PC-3 (cell line): ENCODE measurements at places on chromosomes 6 and 20. TPM values are rescaled to one million over a fixed set of nuclear protein-coding genes. Genes with fewer than 3 reads are reported as not detected.

DNA sequence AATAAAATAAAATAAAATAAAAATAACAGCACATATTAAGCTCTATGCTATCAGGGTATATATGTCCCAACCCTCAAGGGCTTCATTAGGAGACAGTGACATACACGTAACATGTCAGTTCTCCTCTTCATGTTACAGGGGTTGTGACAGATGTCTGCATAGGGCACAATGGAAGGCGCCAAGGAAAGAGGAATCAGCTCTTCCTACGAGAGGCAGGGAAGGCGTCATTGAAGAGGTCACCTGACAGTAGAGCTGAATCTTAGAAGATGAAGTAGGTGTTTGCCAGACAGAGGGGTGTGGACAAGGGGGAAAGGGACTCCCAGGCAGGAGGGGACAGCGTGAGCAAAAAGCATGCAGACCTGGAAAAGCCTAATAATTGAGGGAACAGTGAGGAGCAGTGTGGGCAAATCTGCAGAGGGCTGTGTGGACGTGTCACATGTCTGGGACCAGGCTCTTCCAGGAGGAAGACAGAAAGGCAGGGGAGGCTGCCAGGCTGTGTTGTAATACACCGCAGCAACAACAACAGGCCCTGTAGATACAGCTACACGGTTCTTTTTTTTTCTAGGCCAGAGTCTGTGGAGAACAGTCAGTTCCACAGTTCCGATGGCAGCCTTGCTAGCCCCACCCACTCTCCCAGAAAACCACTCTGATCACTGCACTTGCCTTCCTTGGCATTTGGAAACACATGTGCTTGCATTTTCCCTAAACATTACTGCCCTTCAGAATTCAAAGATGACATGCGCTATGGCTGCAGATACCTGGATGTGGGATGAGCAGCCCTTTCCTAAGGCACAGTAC lies 2.5 kb upstream of the FKBP5 start:
- DNase-seq: no peak

DNA sequence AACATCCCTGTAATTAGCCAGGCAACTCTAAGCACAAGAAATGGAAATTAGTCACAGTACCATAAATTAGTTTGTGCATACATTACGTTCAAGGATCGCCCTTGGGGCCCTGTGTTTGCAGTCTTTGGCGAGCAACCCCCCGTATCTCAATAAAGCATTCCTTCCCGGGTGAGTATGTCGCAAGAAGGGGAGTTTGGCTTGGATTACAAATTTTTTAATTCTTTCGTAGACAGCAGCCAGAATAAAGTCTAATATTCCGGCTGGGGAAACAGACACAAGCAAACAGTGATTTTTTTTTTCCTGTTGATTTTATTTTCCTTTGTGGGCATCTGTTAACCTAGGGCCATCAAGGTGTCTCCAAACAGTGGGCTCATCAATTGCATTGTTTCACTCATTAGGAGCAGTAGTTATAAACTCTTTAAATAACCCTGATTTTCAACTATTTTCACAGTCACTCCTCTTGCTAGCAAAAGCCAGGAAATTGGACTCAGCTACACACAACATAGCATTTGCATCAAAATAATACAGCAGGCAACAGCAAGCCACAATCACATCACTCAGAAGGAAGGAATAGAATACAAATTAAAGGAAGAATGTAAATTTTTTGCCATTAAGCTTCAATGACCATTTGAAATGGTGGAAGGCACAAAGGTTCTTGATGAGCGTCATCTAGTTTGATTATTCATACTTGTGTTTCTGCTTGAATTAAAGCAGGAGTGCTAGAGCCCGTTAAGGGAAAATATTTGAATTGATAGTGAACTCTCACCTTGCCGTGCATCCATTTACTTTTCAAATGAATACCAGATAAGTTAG lies 85.3 kb downstream of the LINC00237 start:
- DNase-seq: no peak

SIGLEC1 gene
- total RNA-seq: not detected in 2 replicates

GRCh38 chr20:6467562-6467961 lies 299.9 kb upstream of the BMP2 start:
- DNase-seq: no peak

DNA sequence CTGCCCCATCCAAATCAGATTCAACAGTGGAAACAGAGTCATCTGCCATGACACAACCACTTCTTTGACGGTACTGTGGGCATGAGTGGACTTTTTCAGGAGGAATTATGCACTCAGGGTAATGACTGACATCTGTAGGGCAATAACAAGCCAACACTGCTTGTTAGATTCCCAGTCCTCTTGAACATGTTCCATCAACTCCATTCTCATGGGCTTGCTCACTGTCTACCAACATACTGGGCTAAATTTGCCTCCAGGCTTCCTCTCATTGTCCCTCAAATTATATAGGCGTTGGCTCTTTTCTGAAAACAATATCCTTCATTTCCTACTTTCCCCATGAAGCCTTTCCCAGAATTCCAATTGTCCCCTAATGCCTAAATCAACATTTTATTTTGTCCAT lies 43.1 kb downstream of the ANKEF1 start:
- DNase-seq: no peak

DEF6 gene
- total RNA-seq: 37.3 and 42.8 TPM in 2 replicates

GRCh38 chr6:45371924-45372573 lies 5.7 kb downstream of the SUPT3H start:
- DNase-seq: no peak

DNA sequence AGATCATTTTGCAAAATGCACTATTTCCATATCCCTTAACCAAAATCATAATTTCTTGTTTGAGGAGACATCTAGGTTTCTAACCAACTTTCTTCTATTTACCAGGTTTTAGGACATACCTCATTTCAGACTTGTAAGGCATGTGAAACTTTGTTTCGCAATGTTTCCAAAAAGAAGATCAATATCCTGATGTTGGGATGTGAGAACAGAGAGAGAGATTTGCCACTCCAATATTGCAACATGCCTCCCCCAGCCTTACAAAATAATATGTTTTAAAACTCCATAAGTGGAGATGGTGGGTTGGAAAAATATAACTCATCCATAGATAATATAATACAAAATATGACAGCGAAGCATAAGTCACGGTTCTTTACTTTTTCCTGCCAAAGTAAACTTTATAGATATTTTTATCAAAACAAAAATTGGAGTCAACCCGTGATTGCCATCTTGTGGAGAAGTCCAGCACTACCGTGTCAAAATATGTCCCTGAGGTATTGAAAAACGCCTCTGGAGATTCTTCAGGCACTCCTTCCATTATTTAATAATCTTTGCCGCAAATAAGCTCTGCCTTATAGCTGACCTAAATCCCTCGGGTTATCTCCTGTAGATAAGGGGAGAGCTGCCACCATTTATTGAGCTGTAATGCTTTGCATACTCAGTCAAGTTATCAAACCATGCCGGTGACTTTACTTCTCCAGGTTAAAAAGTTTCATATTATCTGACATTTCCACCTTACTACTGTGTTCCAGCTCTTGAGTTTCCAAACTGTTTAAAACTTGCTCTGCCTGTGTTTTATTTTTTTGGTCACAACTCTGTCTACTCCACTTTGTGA lies 534.2 kb downstream of the HACE1 start:
- DNase-seq: peak; percentile 76

GHRH gene
- total RNA-seq: not detected in 2 replicates

BPIFA1 gene
- total RNA-seq: not detected in 2 replicates

DNA sequence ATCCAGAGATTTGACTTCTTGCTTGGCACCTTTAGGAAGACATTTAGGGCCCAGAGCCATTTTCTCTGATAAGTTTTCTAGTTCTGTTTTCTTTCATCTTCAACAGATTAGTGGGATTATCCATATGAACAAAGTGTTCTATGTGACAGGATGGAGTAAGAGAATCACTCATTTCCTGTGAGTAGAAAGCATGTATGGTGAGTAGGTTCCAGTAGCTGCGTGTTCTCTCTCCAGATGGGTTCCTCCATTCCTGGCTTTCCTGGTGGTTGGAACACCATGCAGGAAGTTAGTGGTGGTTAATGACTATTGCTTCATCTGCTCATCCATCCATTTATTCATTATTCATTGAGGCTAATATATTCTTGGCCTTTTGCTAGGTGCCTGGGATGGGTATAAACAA lies 54.0 kb downstream of the EFCAB8 start:
- no peak for DNase-seq

SNAI1 gene
- total RNA-seq: 5.4 and 6.2 TPM in 2 replicates

PCIF1 gene
- total RNA-seq: 18.4 and 20.2 TPM in 2 replicates

DAAM2 gene
- not detected in 2 replicates for total RNA-seq

GRCh38 chr20:52230409-52230808 lies 38.8 kb upstream of the ZFP64 start:
- DNase-seq: no peak

- no peak for DNase-seq
Measured at GRCh38 chr6:114816678-114817077, 473.9 kb upstream of the HS3ST5 start.

GRCh38 chr6:100751590-100751989 lies 129.5 kb downstream of the ASCC3 start:
- no peak for DNase-seq

GRCh38 chr6:127858727-127859391 lies 42.0 kb downstream of the THEMIS start:
- DNase-seq: no peak

- peak; percentile 48 for DNase-seq
Measured at GRCh38 chr20:25250508-25250907, 2.6 kb downstream of the PYGB start.

GRCh38 chr6:117906507-117906957 lies 532 bp upstream of the SLC35F1 start:
- DNase-seq: peak; percentile 11

NKX2-2 gene
- not detected in 2 replicates for total RNA-seq

DNA sequence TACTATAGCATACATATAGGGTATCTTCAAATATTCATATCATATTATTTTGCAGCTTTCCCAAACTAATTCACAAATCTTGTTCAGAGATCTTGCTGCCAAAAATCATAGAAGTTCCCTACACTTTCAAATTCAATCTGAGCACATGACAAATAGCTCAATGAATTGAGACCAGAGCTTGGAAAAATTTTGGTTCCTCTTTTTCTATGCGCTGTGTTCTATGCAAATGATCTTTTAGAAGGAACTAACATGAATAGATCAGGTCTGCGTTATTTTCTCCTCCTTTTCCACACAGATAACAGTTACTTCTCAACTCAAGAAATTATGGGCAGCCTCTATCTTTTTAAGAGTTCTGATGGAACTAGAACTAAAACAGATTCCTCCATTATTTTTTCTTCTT lies 316.3 kb downstream of the ARHGAP18 start:
- DNase-seq: no peak

DNA sequence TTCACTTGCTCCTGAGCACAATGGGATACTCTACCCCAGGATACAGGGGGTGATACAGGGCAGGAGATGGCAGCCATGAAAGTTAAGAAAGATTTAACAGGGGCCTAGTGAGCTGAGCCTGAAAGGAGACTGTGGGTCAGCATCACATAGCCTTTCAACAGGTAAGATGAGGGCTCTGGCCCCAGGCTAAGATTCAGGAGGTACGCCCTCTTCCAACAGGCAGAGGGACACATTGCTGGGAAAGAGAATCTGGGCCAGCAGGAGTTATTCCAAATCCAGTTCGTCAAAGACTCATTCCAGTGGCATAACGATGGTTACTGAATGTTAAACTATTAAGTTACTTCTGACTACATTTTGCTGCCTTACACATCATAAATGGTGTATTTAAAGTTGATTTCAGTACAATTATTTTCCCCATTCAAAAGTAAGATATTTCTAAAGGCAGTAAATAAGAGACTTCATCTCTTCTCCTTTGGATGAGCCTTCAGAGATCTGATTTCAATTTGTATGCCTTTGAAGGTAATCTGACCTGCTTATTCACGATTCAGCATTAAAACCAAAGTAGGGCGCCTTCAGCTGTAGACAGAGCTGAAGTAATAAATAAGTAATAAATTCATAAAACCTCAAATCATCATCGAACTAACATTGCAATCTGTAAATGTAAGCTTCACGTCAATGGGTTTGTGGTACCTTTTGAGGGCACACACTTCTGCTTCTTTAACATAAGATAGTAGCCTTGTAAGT lies 62.4 kb downstream of the HS3ST5 start:
- no peak for DNase-seq

- DNase-seq: no peak
Measured at GRCh38 chr20:63976980-63977738, 2.3 kb downstream of the SAMD10 start.

TNFAIP3 gene
- total RNA-seq: 21.9 TPM in 2 replicates

GRCh38 chr6:41767112-41767833 lies 12.4 kb downstream of the FRS3 start:
- DNase-seq: peak; percentile 93

DNA sequence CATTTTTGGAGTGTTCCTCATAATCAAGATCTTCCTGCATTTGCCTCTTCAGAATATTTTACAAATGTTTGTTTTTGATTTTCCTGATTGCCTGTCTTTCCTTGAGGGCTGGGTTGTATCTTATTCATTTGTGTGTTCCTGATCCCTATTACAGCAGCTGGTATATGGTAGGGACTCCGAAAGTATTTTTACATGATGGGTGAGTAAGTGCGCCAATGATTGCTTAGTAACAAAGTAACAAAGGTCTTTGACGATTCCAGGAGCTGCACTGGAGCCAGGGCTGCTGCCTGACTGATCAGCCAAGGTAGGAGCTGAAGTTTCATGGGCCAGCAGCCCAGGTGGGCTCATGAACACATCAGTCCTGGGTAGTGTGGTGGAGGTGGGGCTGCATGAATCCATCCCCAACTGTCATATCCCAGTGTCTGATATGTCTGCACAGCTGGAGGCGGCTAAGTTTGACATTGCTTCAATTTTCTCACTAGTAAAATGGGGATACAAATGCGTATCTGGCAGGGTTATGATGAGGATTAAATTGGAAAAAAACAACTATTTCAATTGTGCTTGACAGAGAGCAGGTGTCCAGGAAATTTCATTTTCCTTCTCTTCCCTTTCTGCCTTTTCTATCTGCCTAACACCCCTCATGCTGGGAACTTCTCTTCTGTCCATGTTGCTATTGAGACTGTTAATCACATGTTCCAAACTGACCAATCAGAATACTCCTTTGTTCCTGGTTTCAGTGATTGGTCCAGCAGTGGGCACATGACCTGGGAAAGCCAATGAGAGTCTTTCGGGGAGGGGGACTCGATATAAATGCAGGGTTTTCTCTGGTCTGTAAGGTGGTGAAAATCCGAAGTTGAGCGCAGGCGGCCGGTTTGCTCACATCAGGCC lies 90.7 kb downstream of the CDH26 start:
- no peak for DNase-seq

PGC gene
- total RNA-seq: not detected in 2 replicates

GRCh38 chr6:27154696-27155095 lies 92.8 kb upstream of the PRSS16 start:
- no peak for DNase-seq

GRCh38 chr6:3417473-3417872 lies 39.4 kb downstream of the SLC22A23 start:
- no peak for DNase-seq

GRCh38 chr6:26032340-26033084 lies 54.7 kb upstream of the HFE start:
- peak; percentile 52 for DNase-seq

DNA sequence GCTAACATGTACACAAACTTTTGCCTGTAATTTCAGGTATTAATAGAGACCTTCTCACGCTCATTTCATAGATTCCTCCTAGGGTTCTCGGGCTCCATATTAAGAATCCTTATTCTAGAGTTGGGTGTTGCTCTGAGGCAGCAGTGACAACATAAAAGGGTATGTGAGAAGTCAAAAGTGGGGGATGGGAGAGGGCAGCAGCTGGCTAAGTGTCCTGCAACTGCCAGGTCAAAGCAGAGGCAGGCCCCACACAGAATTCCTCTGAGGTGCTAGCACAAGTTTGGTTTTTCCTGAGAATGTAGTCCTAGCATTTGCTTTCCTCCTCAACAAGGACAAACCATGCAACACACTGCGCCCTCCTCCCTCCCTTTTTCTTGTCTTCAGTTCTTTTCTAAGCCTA lies 4.6 kb downstream of the NSFL1C start:
- no peak for DNase-seq

- DNase-seq: no peak
Measured at GRCh38 chr6:108469316-108469715, 91.4 kb upstream of the FOXO3 start.
